Activated CD4-positive, alpha-beta T cell treated with anti-CD3 and anti-CD28 coated beads, Interleukin-2, amount 50 U/mL, for 4 hours (primary cell): ENCODE measurements at places on chromosomes 4 and X.

- DNase-seq = no peak
These were observed 35.0 kb upstream of the RASGEF1B start for GRCh38 chr4:81506731-81507130.

GRCh38 chr4:2767705-2768074 lies 11.6 kb upstream of the TNIP2 start:
- no peak for DNase-seq

DNA sequence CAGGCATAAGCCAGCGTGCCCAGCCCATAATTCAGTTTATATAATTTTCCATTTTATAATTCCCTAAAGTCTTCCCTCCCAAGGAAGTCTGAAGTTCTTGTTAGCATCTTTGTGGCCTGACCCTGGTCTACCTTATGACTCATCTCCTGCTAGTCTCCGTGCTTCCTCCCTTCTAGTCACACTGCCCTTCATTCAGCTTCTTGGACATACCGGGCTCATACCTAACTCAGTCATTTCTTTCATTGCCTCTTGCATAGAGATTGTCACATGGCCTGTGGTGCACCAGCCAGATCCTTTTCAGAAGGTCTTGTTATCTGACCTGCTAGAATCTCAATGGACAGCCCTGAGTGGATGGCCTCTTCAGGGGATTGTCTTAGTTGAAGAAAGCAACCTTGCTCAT lies 22.8 kb upstream of the MAML3 start:
- DNase-seq = no peak

DNA sequence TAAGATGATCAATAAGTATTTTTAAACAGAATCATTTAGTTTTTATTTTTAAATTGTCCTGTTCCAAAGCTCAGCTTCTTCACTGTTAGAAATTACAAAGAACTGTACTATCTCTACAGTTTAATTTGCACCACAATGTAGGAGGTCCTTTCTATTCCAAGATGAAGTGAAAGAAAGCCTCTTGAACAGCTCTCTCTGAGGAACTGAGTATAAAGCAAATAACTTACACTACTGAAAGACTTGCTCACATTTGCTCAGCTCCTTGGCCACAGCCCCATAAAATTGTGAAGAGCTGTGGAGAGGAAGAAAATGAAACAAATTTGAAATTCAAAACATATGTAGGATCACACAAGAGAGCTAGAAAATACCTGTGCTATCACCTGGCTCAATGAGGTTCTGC lies 68.6 kb downstream of the ENPEP start:
- DNase-seq = no peak

DNA sequence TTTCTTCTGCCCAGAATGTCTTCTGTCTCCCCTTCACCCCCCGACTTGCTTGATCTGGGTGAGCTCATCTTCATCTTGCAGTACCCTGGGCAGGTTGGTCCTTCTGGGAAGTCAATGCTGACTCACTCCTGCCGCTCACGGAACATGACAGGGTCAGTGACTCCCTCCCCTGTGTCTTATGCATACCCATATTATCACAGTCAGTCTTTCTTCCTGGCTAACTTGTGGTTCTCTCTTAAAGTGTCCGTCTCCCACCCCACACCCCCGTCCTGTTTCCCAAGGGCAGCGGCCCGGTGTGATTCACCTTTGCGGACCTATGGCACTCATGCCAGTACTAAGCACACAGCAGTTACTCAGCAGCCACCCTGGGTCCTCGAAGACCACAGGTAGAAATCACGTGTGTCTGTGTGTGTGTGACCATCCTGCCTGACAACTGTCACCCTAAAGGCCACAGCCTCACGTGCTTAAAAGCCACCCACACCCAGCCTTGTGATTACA lies 17.7 kb downstream of the IQSEC2 start:
- peak; percentile 33 for DNase-seq

- no peak for DNase-seq
These were observed 122.6 kb upstream of the ANXA3 start for GRCh38 chr4:78428996-78429395.

- no peak for DNase-seq
These were observed 548.8 kb downstream of the INPP4B start for GRCh38 chr4:142297313-142297712.

DNA sequence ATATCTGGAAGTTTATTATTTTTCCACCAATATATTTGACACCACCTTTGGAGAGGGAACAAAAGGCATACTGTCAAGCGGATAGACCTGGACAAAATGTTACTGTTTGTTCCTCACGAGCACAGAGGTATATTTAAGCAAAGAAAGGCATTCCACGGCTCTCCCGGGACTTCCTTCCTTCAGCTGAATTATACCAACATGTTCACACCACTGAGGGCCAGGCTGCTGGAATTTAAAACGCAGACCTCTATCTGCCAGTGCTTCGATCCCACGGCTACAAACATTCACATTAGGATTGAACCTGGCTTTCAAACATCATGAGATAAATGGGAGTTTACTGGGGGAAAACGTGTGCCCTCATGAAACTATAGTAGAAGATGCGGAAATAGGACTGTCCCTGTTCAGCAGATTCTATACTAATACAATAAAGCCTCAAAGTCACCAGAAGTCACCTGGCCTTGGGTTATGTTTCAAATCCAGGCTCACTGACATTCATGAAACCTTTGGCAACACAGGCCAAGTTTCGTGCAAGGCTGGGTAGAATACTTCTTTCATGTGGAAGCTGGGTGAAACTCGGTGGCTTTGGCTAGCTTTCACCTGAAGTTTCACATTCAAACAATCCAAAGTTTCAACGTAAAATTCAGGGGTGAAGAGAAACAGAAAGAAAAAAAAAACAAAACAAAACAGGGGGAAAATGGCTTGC lies 39.5 kb downstream of the SORBS2 start:
- no peak for DNase-seq

DNA sequence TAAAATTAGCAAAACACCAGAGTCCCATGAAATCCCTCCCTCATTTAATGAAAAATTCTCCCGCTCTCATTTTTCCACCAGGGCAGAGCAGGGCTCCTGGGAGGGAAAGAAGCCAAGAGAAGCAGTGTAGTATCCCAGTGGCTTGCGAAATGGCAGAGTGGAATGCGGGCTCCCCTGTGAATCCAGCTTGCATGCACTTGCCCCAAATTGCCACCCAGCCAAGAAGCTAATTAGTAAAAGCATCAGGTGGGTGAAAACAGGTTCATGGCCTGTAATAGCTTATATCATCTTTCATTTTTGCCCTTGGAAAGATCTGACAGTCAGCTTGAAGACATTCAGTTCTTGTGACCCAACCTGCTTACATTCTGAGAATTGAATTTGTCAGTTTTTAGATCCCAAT lies 10.1 kb downstream of the AMOT start:
- no peak for DNase-seq

GRCh38 chrX:137858106-137858505 lies 292.2 kb downstream of the ZIC3 start:
- no peak for DNase-seq

GRCh38 chrX:106898462-106898861 lies 4.7 kb downstream of the RIPPLY1 start:
- no peak for DNase-seq

- no peak for DNase-seq
These were observed 132.2 kb upstream of the FUNDC1 start for GRCh38 chrX:44674906-44675305.
